ENCODE measurements at places on chromosomes 4 and X. TPM values are rescaled to one million over a fixed set of nuclear protein-coding genes. Genes with fewer than 3 reads are reported as not detected.

Gene NSUN7
- 21.8 TPM for total RNA-seq

DNA sequence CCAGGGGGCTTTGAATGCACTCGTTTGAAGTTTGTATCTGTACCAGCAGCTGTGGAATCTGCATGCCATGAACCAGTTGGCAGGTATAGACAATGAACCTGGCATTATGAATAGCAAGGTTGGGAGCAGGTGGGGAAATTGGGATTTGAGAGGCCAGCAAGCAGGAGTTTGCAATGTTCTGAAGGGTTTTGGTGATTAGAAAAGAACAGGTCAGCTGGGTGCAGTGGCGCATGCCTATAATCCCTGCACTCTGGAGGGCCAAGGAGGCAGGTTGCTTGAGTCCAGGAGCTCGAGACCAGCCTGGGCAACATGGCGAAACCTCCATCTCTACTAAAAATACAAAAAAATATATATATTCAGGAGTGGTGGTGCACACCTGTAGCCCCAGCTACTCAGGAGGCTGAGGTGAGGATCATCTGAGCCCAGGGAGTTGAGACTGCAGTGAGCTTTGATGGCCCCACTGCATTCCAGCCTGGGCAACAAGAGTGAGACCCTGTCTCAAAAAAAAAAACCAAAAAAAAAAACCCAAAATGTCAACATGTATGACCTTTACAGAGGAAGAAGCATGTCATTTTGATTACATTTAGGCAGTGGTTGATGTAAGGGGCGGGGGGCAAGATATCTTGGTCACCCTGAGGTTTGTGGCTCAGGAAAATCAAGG is 63.9 kb downstream of the TSC22D3 start:
- DNase-seq = no peak

DNA sequence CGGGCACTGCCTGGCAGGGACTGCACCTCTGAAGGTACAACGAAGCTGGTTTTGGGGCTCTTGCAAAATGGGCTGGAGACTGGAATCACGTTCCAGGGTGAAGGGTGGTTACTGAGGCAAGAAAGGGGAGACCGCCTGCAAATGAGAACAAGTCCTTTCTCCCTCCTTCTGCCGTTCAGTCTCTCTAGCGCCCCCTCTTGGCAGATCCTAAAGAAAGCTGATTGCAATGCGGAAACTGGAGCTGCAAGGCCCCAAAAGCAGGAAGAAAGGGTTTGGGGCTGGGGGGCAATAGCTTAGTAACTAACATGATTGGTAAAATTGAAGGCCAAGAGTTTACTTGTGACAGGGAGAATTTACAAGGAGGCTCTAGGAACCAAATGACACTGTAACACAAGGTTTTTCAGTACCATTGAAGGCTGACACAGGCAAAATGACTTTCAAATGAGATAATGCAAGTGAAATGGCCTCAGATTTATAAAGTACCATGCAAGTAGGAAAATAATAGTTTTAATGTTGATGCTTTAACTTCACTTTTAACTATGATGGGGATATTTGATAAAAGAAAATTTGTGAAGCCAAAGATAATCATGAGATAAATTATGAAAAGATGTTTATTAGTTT is 222.7 kb upstream of the HAND2 start:
- DNase-seq = no peak

DNA sequence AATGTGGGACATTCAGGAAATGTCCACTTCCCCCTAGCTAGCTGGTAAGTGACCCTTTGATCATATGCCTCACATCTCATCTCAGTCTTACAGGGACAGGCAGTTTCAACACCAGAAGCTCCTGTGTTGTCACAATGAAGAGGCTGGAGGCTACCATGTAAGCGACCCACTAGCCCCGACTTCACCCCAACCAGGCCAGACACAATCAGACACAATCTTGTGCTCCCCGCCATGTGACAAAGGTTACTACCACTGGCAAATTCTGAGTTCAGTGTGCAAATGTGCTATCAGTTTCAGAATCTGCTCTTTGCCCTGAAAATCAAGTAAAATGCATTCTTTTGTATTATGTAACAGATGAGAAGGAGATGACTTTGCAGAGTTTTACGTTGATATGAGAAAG is 56.9 kb upstream of the STS start:
- DNase-seq = no peak

- no peak for DNase-seq
These were observed 187.7 kb upstream of the NUDT10 start for GRCh38 chrX:51144828-51145442.

Measured in thoracic aorta (tissue), 2 donors.